Cerebellum (tissue), 4 donors: ENCODE measurements at places on chromosomes 5 and 9.

DNA sequence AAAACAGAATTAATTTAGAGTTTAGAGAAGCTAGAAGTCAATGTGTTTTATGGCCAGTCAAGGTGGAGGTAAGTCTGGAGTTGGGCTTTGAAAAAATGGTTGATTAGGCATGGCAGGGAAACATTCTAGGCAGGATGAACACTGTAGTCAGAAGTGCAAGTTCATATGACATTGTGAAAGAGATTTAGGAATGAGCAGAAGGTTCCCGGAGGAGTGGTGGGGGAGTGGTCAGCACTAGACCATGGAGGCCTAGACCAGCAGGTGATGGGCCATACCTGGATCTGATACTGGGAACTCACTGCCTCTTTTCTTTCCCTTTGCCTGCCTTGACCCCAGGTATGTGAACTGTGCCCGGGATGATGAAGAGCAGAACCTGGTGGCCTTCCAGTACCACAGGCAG is 16.6 kb downstream of the PRDM9 start:
- DNase-seq = no peak

GRCh38 chr9:125258832-125259534 is 2.6 kb upstream of the GAPVD1 start:
- DNase-seq = no peak

GRCh38 chr9:26331223-26331622 is 561.4 kb downstream of the CAAP1 start:
- no peak for DNase-seq

- no peak for DNase-seq
Measured at GRCh38 chr5:140801494-140801841, 611 bp downstream of the PCDHA3 start.

DNA sequence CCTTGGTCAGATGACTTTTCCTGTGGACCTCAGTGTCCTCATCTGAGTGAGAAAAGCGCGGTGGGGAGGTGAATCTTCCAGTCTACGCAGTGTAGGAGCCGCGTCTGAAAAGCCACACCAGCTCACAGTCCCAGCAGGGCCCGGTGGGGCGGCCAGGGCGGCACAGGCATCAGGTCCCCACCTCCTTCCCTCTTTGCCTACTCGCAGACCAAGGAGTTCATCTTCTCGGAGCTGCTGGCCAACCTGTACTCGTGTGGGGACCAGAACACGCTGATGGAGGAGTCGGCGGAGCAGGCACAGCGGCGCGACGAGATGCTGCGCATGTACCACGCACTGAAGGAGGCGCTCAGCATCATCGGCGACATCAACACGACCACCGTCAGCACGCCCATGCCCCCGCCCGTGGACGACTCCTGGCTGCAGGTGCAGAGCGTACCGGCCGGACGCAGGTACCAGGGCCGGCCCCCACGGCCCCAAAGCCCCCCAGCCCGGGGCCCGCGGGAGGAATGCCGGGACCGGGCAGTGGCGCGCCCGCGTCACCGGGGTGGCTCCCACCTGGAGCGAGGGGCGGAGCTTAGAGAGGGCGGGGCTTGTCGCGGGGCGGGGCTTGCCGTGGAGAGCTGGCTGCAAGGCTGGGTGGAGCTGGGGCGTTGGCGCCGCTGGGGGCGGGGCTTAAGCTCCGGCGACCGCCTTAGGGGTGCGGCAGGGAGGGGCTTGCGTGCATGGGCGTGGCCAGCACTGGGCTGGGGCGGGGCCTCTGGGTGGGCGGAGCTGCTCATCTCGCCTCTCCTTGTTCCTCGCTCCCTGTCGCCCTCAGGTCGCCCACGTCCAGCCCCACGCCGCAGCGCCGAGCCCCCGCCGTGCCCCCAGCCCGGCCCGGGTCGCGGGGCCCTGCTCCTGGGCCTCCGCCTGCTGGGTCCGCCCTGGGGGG is 25.6 kb downstream of the GOLGA2 start:
- DNase-seq = peak; percentile 61

DNA sequence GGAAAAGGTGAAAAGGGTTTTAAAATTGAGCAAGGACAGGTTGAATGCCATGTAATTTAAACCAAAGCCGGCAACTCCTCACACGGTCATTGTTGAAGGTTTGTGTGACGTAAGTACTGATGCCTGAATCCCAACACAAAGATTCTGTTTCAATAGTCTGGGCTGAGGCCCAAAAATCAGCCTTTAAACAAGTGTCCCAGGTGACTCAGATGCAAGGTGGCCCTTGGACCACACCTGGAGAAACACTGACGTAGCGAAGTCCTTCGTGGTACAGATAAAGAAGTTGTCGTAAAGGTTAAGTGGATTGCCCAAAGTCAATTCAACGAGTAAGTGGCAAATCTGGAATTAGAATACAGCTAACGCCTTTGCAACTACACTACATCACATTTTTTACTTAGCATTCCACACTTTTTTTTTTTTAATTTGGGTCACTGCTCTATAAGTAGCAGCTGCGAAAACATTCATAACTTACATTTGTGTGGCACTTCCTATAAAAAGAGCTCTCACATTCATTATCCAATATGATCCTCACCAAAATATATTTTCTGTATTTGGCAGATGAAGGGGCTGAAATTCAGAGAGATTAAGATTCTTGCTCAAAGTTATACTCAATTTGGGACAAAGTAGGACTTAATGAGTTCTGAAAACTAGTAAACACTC is 111.3 kb downstream of the LPAR1 start:
- no peak for DNase-seq

- no peak for DNase-seq
Measured at GRCh38 chr5:158679221-158679641, 420.5 kb downstream of the EBF1 start.

- no peak for DNase-seq
Measured at GRCh38 chr9:1978941-1979340, 36.2 kb upstream of the SMARCA2 start.

GRCh38 chr5:14306329-14306815 is 163.2 kb downstream of the TRIO start:
- no peak for DNase-seq

DNA sequence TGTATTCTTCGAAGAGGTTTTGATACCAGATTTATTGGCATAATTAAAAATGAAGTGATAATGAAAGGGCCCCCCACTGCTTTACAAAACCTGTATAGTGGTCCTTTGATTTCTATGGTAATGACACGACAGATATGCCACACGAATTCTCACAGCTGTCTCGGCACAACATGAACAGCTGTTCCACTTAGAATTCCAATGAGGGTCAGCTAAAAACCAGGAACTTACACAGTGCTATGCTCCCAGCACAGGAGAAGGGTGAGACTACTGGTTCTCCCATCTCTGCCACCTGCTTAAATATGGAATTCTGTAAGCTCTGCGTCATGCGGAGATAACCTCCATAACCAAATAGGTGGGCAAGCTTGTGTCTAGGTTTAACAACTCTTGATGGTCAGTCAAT is 183.0 kb upstream of the EFNA5 start:
- no peak for DNase-seq

DNA sequence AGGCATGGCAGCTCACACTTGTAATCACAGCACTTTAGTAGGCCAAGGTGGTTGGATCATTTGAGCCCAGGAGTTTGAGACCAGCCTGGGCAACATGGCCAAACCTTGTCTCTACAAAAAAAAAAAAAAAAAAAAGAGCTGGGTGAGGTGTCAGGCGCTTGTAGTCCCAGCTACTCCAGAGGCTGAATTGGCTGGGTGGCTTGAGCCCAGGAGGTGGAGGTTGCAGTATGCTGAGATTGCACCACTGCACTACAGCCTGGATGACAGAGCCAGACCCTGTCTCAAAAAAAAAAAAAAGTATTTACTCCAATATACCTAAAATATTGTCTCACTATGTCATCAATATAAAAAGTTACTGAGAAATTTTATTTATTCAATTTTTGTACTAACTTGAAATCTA is 2.8 kb downstream of the SCAI start:
- DNase-seq = no peak

- no peak for DNase-seq
Measured at GRCh38 chr5:32949286-32949970, 238.3 kb downstream of the NPR3 start.

DNA sequence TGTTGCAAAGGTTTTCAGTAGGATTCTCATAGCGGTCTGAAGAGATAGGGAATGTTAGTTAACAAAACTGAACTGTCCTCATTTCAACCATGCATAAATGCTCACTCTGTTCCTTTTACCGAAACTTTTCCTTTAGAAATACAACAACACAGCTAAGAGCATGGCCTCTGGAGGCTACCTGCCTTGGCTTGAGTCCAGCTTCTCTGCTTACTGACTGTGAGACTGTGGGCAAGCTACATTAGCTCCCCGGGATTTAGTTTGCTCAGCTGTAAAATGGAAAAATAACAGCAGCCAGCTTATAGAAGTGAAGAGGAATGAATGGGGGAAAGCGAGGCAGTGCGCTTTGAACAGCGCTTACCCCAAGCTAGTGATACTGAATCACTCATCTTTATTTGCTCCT is 507.9 kb upstream of the DAP start:
- no peak for DNase-seq

GRCh38 chr5:1376981-1377380 is 32.1 kb upstream of the CLPTM1L start:
- DNase-seq = peak; percentile 38

- no peak for DNase-seq
Measured at GRCh38 chr5:116448450-116448849, 126.2 kb downstream of the SEMA6A start.

DNA sequence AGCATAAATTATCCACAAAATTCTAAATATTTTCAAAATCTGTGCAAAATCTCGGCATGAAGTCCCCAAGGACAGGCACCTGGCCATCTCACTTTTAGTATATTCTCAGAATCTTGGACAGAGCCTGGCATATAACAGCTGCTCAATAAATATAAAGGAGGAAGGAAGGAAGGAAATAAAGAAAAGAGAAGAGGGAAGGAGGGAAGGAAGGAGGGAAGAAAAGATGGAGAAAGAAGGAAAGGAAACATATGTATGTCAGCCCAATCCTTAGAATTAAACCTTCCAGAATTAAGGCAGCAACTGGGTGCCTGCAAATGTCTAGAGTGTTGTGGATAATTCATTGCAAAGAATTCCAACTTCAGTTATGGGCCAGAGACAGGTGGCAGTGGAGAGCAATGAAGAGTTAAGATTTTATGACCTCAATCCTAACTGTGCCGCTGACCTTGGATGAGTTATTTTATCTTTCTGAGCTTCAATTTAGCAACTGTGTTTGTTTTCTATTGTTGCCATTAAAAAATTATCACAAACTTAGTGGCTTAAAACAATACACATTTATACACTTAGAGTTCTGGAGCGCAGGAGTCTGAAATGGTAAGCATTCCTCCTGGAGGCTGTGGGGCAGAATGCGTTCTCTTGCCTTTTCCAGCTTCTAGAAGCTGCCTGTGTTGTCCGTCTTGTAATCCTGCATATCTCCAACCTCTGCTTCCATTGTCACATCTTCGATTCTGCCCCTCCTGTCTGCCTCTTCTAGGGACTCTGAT is 200.9 kb upstream of the MSX2 start:
- DNase-seq = no peak

GRCh38 chr5:10914741-10915480 is 153.9 kb upstream of the DAP start:
- no peak for DNase-seq

DNA sequence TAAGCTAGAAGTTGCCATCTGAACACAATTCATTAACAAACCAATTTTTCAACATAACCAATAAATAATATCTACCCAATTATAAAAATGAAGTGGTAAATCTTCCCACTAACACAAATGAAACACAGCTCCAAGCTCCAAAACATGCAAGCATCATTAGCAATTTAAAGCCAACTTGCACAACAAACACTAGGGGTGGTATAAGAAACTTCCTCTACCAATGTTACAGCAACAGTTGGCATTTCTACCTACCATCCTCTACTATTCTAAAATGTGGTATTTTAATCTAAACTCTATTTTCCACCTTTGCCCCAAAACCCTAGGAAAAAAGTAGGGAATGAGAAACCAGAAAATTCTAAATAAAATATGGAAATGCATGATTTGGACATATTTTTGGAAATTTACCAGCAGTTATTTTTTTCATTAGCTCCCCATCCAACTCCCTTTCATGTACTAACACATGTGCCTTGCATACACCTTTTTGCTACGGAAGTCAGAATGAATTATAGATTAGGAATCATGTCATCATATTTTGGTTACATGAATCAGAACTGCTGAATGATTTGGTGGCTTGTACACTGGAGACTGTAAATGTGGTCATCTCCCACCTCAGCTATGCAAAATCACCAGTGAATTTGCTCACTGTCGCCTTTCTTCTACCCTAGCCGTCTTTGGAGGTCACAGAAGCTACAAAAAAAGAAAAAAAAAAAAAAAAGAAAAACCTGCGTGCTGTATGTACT is 4.1 kb downstream of the NR6A1 start:
- DNase-seq = no peak

GRCh38 chr9:126783949-126784348 is 20.9 kb upstream of the ZBTB43 start:
- no peak for DNase-seq

DNA sequence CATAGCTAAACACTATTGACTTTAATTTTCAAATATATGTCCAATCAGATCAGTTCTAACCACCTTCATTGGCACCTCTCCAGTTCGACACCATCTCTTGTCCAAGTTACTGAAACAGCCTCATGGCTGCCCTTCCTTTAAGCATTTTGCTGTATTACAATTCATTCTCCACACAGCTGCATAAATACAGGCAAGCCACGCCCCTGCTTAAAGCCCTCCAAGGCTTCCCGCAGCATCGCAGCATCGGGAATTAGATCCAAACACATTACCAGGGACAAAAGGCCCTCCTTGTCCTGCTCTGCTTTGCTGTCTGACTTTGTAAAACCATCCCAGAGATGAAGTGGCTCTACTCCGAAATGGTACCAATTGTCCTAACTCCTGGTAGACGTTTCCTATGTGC is 75.1 kb upstream of the RAI14 start:
- no peak for DNase-seq
